ENCODE measurements at places on chromosomes 1 and 21. TPM values are rescaled to one million over a fixed set of nuclear protein-coding genes. Genes with fewer than 3 reads are reported as not detected.

ZMYND12 gene
- 0.84 TPM for total RNA-seq

- no peak for DNase-seq
These were observed 291.1 kb upstream of the NFIA start for GRCh38 chr1:60791226-60791625.

CD1E gene
- total RNA-seq = not detected

FOXD3 gene
- not detected for total RNA-seq

DNA sequence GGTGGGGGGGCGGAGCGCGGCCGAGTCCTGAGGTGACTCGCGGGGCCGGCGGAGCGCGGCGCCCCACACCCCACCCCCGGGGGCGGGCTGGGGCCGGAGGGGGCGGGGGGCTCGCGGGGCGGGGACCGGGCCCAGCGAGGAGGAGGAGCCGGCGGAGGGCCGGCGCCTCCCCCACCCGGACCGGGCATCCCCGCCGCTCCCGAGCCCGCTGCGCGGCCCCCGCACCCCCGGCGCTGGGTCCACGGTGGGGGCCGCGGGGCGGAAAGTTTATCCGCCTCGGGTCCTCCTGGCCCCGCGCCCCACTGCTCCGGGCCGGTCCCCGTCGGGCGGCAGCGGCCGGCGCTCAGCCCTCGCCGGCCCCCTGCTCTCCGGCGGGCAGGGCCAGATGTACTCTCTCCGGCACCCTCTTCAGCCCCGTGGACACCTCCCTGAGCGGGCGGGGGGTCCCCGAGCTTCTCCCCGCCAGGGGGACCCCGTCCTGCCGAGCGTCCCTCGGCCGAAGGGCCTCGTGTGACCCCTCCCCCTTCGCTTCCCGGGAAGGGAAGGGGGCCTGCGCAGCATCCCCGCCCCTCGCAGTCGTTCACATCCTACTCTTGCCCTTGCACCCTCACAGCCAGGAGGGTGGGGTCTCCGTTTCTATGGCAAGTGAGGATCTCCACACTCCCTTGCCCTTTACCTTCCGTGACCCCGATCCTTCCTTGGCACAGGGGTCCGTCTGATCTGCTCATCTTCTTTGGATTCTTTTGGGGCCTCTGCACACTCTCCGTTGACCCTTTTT is 663 bp downstream of the CAMTA1 start:
- DNase-seq = peak; percentile 65

SLC25A24 gene
- total RNA-seq = 18.5 TPM

DNA sequence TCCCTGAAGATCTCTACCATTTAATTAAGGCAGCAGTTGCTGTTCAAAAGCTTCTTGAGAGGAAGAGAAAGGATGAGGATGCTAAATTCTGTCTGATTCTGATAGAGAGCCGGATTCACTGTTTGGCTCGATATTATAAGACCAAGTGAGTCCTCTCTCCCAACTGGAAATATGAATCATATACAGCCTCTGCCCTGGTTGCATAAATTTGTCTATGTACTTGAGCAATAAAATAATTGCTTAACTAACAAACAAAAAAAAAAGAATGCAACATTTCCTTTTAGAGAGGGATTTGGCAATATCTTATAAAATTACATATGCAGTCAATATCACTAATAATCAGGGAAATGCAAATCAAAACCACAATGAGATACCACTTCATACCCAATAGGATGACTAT is 26.8 kb downstream of the ALDH9A1 start:
- DNase-seq = no peak

CR1L gene
- 1.4 TPM for total RNA-seq

- DNase-seq = no peak
These were observed 43.4 kb upstream of the WNT4 start for GRCh38 chr1:22186311-22186710.

DNA sequence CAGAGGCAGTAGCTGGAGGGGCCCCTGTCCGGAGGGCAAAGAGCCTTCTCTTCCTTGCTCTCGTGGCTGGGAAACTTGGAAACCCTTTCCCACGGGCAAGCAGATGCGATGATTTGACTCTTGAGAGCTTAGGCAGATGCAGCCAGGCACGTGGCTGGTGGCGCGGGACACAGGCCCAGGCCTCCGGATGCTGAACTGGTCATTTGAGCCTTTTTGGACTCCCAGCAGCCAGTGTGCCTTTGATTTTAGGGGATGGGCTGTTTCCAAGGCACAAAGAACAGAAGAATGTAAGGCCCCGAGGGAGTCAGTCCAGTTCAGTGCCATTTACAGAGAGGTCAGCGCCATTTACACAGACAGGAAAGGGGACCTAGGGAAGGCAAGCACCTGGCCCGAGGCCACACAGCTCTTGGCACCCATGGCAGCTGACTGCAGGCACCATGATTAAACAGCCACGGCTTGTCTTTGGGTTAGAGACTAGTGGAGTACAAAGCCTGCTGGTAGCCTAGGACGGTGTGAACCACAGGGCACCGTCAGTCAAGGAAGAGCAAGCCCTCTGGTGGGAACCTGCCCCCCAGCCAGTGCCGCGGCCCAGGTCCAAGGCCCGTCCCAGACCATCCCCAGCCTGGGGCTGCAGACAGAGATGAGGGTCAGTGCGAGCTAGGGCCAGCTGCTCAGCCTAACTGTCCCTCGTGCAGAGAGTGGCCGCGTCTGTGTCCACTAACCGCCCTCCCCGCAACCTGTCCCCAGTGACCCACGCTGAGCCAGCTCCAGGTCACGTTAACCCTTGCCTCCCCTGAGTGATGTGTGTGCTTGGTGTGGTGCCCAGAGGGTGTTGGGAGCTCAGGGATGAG is 20.4 kb upstream of the CCDC27 start:
- no peak for DNase-seq

GRCh38 chr1:29810121-29811120 is 574.1 kb downstream of the PTPRU start:
- no peak for DNase-seq

LEPR gene
- 2.9 TPM for total RNA-seq

COL16A1 gene
- total RNA-seq = 0.21 TPM

DNA sequence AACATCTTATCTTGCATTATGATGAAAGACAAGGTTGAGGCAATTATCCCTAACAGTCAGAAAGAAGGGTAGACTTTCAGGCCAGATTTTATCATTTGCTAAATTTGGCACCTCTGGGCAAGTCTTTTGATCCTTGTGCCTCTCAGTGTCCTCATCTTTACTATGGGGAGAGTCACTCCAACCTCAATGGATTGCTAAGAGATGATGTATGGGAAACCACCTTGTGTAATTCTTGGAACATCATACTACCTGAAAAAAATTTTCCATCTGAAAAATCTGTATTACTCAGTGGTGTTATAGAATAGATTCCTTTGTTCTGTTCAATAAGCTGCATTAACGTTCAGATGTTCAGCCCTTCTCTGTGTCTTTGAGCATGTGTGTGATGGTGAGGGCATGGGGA is 230.7 kb downstream of the TGFB2 start:
- no peak for DNase-seq
